Stimulated activated CD8-positive, alpha-beta memory T cell treated with anti-CD3 and anti-CD28 coated beads, Interleukin-4, amount 100 ng/mL, for 1 hour (primary cell): ENCODE measurements at places on chromosomes 3 and 15.

DNA sequence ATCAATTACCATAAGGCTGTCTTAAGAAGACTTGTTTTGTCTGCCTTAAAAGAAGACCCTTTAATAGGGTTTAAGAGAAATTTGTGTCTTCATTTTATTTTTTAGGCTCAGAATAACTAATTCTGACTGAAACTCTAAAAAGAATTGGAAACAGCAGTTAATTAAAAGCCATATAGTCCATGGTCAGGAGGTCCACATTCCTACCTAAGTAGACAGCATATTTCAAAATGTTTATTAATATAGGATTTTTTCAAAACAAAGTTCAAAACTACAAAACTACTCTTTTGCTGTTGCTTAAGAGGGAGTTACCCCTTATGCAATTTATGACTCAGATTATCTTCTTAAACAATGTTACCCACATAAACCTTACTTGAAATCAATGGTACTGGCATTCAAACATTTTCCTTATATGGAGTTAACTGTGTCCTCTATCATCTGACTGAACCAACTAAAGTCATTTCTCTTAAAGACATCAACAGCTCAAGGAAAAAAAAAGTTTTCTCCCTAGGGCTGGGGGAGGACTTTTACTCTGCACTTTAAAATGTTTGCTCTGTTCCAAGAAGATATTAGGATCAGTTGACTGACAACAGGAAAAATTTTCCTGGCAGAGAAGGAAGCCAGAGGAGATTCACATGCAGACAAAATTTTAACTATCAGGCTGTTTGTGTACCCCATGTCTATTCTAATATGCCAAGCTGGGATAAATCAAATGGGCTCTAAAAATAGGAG is 56.8 kb upstream of the NANOGP8 start:
- no peak for DNase-seq

DNA sequence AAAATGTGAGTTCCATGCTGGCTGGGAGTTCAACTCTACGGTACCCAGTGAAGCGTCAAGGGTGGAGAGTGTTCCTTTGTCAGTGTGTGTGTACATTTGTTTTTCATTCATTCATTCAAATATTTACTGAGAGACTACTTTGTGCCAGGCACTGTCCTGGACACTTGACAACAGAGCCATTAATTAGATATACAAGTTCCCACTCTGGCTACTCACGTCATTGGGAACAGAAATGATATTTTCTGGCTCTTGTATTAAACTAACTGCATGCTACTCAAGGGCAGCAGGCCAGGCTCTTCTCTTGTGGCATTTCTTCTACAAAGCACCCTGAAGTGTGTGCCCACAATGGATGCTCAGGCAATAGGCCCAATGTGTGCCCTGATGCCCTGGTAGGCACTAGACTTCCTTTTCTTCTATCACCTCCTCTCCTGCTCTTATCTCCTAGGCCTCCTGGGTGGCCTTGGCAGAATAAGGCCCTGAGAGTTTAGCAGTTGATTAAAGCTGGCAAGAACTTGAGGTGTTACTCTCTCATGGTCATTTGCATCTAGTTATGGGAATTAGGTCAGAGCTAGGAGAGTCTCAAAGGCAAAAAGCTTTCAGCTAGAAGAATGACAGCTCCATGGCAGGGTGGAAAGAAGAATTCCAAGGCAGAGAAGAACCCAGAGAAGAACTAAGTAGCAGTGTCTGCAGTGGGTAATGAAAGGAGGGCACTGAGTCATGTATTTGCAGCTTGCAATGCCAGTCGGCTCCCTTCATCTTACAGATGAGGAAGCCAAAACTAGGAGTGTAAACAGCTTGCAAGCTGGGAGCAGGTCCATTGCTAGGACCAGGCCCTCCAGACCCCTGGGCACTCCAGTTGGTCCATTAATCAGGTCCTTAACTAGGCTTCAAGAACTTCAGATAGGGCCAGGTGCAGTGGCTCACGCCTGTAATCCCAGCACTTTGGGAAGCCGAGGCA is 14.0 kb upstream of the SMAD3 start:
- no peak for DNase-seq

DNA sequence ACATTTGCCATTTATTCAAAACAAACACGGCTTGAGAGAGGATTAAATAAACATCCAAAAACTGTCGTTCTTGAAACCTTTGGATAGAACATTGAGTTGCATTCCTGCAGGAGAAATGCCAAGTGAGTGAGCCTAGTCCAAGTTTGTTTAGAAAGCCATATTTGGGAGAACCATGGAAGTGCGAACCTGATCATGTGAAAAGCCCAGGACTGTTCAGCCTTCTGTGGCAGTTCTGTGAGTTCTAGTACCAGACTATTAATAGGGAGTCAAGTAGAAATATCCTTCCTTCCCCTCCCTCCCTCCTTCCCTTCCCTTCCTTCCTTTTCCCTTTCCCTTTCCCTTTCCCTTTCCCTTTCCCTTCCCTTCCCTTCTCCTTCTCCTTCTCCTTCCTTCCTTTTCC is 470.4 kb downstream of the LPP start:
- DNase-seq = no peak

- no peak for DNase-seq
Observed at GRCh38 chr3:128867200-128868125, 12.0 kb upstream of the ACAD9 start.

- no peak for DNase-seq
Observed at GRCh38 chr3:59502806-59503205, 453.0 kb upstream of the CFAP20DC start.

DNA sequence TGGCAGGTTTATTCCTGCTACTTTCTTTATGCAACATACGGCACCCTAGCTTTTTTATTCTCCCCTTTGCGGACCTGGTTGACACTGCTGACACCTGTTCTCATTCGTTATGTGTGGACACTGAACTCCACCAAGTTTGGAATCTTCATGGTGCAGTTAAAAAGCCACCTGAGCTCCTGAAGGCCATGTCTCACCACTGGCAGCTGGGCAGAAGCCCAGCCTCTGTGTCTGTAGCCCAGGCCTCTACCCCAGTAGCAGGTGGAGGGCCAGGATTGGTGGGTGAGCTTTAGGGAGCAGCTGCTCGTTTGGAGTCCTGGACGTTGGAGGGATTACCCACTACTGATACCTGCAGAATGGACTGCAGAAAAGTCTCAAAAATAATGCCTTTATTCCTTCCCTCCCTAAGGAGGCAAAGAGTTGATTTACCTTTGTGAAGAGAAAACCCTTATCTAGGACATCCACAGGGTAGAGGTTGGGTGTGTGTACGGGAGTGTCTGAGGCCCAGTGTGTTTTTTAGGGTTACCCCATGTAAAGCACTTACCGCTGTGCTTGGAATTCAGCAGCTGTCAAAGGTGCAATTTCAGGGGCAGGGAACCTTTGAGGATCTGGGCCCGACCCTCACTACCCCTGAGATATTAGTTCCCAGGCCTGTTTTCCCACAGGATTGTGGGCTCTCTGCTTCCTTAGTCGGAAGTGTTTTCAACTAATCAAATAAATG is 637 bp upstream of the CCNDBP1 start:
- no peak for DNase-seq

DNA sequence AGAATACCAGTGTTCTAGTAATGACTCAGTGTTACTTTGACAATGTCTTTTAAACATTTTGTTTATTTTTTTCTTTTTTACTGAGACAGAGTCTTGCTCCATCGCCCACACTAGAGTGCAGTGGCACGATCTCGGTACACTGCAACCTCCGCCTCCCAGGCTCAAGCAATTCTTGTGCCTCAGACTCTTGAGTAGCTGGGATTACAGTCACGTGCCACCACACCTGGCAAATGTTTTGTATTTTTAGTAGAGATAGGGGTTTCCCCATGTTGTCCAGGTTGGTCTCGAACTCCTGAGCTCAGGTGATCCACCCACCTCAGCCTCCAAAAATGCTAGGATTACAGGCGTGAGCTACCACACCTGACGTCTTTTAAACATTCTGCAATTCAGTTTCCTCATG is 15.7 kb downstream of the AQR start:
- no peak for DNase-seq

- no peak for DNase-seq
Observed at GRCh38 chr15:74824976-74825375, 1.5 kb upstream of the CPLX3 start.

DNA sequence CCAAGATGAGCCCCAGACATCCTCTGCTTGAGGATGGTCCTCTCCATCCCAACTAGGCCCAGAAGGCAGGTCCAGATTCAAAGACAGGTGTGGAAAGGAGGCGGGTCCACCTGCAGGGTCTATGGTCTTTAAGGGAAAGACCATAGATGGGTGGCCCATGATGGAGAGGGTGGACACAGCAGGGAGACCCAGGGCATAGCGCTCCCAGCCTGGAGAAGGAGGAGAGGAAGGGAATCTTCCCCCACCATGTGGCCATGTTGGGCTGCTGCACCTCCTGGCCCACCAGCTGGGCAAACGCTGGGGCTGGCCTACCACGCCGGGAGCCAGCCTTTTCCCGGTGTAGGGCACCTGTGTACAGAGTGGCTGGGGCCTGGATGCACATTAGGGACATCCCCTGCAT is 265.2 kb upstream of the TLE3 start:
- DNase-seq = no peak

DNA sequence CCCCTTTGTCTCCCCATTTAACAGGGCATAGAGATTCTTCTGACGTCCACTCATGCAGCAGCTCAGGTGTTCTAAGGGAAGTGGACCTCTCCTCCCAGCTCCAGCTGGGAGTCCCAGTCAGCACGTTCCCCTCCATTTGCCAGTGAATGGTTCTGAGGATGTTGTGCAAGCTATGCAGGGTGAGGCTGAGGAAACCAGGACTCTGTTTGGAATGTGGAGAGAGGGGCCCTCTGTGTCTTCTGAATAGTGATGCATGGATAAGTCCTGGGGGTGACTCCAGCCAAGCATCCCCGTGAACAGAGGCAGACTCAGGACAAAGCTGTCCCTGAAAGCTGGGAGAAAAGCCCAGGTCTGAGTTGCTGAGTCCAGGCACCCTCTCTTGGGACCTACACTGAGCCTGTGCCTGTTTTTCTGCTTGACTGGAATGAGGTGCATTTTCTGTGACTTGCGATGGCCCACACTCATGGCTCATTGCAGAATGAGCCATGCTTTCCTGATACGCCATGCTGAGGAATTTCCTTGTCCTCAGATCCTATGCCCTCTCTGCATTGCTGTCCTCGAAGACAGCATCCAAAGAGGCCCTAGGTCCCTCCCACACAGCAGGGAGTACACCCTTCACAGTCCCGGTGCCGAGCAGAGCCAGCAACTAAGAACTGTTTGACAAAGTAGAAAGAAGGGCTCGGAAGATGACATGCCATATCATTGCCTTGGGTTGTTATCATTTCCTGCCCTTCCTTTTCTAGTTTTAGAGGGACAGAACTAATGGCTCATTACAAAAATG is 185.2 kb downstream of the ATP10A start:
- no peak for DNase-seq

- DNase-seq = no peak
Observed at GRCh38 chr3:169007145-169007544, 656.4 kb downstream of the MECOM start.

DNA sequence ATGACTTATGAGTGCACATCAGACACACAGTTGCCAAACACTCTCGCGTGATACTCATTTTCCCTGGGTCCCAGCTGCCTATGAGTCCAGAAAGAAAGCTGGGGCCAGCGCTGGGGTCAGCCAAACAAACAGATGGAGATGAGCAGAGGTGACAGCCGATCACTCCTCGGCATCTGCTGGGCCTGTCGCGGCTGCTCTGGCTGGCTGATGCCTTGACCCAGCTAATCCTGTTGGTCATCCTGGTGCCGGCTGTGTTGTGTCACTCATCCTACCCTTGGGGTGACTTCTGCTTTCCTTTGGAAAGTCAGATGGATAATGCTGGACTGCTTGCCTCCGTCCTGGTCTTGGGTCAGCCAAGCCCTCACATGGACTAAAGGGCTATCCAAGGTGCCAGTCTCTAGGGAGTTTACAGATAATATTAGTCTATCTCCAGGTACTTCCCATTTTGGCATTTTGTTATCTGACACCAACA is 105.3 kb upstream of the PDZRN3 start:
- DNase-seq = no peak

- DNase-seq = no peak
Observed at GRCh38 chr3:71910108-71910507, 125.2 kb upstream of the PROK2 start.

DNA sequence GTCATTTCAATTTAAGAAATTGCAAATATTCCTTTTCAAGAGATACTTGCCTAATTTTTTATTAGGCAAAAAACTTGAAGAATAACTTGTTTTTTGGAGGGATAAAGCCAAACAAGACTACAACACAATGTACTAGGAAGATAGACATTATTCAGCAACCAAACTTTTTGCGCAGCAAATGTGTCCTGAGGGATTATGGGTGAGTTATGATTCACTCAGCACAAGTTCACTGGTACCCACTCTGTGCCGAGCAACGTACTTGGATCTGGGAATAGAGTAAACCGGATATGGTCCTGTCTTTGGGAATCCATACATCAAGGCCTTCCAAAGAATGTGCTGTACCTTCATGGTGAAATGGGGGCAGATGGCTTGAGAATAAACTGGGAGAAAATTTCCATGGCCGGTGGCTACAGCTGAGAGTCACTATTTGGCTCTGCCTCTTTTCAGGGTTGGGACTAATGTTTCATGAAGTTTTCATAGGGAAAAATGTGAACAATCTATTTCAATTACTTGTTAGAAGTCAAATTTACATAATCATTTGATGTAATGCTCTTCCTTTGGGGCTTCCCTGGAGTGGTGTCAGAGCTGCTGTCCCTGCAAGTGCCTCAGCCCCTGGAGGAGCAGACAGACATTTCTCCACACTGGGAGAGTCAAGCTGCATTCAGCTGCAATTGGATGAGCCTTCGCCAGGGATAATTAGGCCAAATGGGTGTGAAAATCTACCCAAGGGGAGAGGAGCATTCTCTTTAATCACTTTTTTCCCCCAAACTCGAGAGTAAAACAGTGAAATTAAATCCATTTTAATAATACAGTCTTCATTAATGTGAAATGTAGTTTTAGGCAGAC is 315.2 kb downstream of the CLSTN2 start:
- no peak for DNase-seq

DNA sequence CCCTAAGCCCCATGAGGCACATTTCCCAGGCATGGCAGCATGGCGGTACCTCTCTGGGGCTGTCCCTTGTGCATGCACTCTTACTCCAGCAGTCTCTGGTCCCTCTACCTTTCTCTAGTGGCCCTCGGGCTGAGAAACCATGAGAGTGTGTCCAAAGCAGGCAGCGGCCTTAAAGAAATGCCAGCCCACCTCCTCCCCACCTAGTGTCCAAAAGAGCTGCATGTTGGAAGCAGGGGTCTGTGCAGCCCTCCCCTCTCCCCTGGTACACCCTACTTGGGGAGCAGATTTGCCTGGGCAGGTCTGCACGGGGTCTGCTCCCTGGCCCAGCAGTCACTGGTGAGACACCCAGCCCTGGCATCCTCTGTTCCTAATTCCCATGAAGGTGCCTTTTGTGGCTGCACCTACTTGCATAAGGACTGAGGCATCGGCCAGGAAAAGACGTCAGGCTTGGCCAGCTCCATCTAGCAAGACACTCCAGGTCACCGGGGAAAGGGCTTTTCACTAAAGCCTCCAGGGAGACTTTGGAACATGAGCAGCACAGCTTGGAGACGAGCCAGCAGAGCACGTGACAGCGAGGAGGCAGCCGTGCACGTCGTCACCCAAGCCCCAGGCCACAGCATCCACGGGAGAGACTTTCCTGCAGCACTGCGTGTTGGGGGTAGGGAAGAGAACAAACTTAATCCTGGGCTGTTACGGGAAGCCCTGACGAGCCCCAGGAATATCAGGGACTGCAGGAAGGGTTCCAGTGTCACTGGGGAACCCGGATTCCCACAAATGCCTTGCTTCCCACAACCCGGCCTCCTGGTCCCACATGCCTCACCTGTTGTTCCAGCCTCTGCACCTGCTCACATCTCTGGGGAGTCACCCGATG is 38.8 kb downstream of the TM2D3 start:
- no peak for DNase-seq

- no peak for DNase-seq
Observed at GRCh38 chr3:51715231-51715976, 8.5 kb downstream of the GRM2 start.
